OCI-M1 (cell line): ENCODE measurements at places on chromosomes 12 and 14.

GRCh38 chr14:34498684-34499412 is 36.8 kb upstream of the SPTSSA start:
- DNase-seq = peak; percentile 40

DNA sequence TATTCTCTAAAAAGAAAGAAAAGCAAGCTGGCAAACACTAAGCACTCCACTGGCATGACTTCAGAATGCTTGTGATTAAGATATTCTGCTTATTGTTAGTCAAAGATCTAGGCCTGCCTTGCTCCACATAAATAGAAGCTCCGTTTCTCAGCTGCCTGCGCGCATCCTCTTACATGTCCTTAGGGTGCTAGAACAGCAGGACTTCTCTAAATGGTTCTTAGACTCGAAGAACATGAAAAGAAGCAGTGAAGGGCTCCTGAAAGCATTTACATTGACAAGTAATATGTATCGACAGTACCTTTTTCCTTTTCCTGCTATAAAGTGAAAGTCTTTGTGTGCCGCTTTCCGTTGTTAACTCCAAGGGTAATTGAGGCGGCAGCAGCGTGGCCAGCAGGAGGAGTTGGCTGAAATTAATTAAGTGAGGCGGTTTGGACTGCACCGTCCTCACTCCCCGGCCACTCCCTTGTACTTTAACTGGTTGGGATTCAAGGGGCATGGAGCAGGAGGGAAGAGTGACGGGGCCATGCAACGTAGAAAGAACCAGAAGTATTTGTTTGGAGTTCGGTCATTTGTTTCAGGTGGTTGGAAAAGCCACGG is 34.2 kb upstream of the OTX2 start:
- no peak for DNase-seq

DNA sequence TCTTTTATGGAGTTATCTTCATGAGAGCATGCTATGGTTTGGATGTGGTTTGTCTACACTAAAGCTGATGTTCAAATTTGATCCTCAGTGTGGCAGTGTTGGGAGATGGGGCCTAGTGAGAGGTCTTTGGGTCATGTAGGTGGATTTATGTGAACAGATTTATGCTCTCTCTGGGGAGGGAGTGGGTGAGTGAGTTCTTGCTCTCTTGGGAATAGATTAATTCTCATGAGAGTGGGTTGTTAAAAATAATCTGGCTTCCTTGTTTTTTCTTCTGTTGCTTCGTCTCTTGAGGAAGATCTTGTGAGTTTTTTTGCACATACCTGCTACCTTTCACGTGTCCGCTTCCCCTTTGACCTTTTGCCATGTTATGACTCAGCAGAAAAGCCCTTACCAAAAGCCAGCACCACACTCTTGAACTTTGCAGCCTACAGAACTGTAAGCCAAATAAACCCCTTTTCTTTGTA is 20.5 kb downstream of the DERA start:
- DNase-seq = peak; percentile 61

GRCh38 chr12:85277900-85278597 is 2.0 kb upstream of the ALX1 start:
- DNase-seq = no peak

DNA sequence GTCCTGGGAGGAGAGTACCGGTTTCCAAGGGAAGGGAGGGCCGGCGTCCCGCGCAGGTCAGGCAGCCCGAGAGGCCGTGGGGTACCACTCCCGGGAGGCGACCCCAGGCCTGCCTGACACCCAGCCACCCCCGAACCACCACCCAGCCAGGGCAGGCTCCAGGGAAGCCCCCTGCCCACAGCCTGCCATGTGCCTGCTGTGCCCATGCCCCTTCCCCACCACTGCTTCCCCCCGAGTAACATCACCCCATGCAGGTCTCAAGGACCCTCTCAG is 2.3 kb downstream of the NUDT14 start:
- no peak for DNase-seq

GRCh38 chr12:72219937-72220336 is 52.2 kb upstream of the TRHDE start:
- DNase-seq = no peak

- DNase-seq = no peak
Measured at GRCh38 chr12:64946132-64946829, 121.8 kb downstream of the TBC1D30 start.

- DNase-seq = no peak
Measured at GRCh38 chr14:93153121-93153520, 31.6 kb downstream of the MOAP1 start.

- DNase-seq = no peak
Measured at GRCh38 chr12:60059180-60059579, 463.4 kb downstream of the SLC16A7 start.

GRCh38 chr12:31866523-31866922 is 92.7 kb upstream of the RESF1 start:
- DNase-seq = no peak

DNA sequence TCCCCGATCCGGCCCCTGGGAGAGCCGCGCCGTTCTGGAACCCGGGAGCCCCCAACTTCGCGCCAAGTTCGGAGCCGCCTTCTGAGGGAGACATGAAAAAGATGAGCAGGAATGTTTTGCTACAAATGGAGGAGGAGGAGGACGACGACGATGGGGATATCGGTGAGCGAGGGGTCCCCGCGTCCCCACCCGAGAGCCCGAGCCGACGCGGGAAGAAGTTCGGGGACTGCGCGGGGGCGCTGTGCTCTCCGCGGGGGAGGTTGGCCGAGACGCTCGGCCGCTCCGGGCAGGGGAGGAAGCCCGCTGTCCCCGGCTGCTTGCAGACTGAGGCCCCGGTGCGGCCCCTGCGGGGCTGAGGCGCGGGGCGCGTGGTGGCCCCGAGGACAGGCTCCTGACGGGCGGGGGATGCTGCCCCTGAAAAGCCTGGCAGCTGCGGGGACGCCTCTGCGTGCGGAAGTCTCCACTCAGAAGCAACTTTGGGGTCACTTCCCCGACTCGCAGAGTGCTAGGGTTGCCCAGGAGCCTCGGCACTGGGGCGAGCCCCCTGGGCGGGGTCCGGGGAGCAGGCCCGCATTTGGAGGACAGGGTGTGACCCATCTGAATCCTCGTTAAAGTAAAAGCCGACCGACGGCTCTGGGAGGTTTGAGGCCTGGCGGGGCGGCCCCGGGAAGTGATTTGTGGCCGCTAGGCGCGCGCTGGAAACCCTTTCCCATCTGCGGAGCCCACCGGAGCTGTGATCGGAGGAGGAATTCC is 511 bp downstream of the ANO6 start:
- DNase-seq = peak; percentile 62

DNA sequence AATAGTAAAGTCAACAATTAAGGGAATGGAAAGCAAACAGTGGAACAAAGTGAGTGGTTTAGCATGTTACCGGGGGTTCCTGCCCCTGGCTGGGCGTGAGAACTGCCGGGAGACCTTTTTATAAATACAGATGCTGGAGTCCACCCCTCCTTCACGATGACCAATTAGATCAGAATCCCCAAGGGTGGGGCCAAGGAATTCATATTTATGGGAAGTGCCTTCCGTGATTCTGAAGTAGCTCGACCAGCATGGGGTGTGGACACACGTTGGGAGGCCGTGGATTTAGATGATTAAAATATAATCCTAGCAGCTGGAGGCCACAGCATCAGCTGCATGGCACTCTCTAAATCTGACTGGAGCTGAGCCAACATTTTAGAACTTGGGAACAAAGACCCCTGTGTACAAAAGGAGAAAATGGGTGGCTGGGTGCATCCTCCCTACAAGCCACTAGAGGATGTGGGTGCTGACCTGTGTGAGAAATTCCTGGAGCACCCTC is 87.9 kb downstream of the SRRM4 start:
- DNase-seq = no peak

DNA sequence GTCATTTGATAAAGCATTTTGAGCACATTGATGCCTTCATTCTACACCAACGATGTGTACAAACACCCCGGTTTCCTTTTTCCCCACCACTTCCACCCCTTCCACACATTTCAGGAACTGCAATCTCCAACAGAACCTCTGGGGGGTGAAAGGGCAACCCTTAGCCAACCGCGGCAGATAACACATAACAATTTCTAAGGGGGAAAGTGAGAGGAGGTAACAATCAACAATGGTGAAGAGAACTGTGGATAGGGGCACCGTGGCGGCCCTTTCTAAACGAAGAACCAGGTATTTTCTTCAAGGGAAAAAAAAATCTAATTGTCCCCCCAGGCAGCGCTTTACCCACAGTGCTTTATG is 1.1 kb downstream of the KITLG start:
- DNase-seq = peak; percentile 39

GRCh38 chr12:70590549-70591226 is 46.5 kb downstream of the PTPRB start:
- peak; percentile 84 for DNase-seq

- DNase-seq = no peak
Measured at GRCh38 chr14:67270145-67270753, 29.0 kb downstream of the PALS1 start.

- DNase-seq = no peak
Measured at GRCh38 chr12:124188561-124189405, 106.1 kb upstream of the RFLNA start.

GRCh38 chr12:41983856-41984255 is 160.8 kb downstream of the GXYLT1 start:
- DNase-seq = no peak

- no peak for DNase-seq
Measured at GRCh38 chr12:117365049-117365616, 3.7 kb upstream of the NOS1 start.

DNA sequence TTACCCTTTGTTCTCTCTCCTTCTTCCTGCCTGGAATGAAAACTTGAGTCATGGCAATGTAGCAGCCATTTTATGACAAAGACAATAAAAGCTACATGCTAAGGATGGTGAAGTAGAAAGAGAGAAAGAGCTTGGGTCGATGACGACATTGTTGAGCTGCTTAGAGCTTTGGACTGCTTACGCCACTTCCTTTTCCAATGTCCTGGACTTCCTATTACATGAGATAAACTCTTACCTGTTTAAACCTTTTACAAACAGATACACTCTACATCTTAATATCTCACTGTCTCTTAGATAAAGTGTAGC is 70.1 kb downstream of the PEBP1 start:
- DNase-seq = no peak

DNA sequence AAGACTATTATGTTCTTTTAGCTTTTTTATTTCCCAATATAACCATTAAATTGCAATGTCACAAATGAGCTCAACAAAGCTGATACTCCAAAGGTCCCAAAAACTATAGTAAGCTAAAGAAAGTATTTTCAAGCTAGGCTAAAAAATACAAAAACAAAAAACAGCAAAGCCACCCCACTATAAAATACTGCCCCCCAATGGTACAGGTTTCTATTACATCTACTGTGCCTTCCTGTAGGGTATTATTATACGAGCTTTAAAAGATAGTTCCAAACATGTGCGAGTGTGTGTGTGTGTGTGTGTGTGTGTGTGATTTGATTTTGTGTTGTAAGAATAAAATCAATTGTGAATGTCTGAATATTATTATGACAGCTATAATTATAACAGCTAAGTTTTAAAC is 1.1 kb downstream of the IFNG start:
- DNase-seq = peak; percentile 75

GRCh38 chr12:10331642-10332239 is 24.1 kb downstream of the KLRD1 start:
- peak; percentile 82 for DNase-seq

DNA sequence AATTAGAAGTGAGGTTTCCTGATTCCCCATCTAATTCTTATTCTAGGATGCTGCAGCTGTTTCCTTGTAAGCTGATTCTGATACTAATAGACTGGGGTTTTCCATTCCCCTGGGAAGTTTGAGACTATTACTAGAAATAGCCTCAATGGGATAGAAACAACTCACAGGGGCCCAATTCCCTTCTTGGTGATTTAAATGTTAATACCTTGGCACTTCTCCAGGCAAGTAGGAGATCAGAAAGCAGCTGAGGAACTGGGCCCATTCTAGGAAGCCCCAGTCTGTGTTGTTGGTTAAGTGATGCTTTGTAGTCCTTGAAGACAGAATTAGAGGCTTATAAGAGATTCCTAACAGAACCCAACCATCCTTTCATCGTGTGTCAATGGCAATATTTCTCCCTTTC is 407.0 kb upstream of the SEL1L start:
- DNase-seq = no peak

DNA sequence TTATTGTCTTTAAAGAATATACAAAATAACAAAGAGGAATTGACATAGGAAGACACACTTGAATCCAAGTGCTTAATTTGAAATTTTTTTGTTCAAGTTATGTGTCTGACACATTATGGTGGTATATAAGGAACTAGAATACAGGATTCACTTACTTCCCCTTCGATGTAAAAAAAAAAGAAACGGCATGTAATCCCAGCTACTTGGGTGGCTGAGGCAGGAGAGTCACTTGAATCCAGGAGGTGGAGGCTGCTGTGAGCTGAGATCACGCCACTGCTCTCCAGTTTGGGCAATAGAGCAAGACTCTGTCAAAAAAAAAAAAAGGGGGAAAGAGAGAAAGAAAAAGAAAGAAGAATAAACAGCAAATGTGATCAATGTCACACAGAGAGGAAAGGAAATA is 8.9 kb downstream of the CLEC12A start:
- no peak for DNase-seq

- DNase-seq = no peak
Measured at GRCh38 chr14:96095058-96095457, 55.9 kb downstream of the C14orf132 start.

GRCh38 chr14:89955022-89955744 is 544 bp upstream of the TDP1 start:
- no peak for DNase-seq

- no peak for DNase-seq
Measured at GRCh38 chr12:6771091-6771495, 1.2 kb upstream of the LAG3 start.

- DNase-seq = no peak
Measured at GRCh38 chr12:95203487-95204030, 13.7 kb downstream of the FGD6 start.

DNA sequence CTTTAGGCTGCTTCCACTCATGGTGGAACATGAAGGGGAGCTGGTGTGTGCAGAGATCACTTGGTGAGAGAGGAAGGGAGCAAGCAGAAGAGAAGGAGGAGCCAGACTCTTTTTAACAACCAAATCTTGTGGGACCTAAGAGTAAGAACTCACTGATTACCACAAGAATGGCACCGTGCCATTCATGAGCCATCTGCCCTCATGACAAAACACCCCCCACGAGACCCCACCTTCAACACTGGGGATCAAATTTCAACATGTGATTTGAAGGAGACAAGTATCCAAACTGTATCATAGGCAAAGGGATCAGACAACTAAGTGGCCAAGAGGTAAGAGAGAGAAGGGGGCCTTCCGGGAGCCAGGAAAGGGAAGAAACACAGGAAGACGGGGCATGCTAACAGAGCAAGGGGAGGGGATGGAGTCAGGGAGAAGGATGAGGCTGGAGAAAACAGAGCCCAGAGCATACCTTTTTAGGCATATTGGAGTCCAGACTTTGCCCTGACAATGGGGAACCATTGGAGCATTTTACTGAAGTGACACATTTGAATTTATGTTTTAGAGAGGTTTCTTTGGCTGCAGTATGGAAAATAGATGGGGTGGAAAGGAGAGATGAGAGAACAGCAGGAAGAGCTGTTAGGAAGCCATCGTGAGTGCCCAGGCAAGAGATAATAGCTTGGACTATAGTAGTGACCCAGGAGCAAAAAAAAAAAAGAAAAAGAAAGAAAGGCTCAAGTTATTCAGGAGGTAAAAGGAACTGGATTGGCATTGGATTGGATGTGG is 204.4 kb upstream of the NUDT4 start:
- DNase-seq = peak; percentile 29
